Umbilical cord (tissue), 2 donors: ENCODE measurements at places on chromosomes 7 and 10.
A peak's percentile ranks its signal among the peaks of the same experiment; 100 is the strongest.

DNA sequence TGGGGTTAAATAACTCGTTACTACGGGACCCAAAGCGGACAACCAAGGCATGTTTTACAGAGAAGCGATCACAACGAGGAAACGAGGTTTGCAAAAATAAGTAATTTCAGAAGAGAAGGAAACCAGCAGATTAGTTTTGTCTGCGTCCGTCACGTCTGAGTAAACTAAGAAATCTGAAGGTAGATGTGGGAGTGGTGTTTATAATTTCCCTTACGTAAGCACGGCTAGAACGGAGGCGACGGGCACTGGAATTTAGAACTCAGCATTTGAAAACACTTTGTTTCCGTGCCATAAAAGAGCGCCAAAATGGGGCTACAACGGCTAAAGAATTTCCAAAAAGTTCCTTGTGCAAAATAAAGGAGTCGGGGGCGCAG, 718 bp upstream of the UMAD1 start:
- DNase-seq: peak; percentile 36

DNA sequence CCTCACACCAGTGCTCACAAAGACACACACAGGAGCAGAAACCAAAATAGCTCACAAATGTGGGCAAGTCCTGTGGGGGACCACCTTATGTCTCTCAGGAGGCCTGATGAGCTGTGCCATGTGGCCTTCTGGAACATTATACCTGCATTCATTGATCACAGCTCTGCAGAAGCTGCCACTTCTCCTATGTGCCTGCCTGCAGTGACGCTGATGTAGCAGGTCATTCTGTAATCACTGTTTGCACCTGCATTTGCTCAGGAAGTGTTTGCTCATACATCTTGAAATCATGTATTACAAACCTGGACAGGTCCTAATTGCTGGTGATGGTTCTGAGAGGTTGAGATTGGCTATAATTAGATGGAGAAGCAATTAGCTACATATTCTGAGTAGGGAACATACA, 310.2 kb downstream of the AUTS2 start:
- DNase-seq: no peak

DNA sequence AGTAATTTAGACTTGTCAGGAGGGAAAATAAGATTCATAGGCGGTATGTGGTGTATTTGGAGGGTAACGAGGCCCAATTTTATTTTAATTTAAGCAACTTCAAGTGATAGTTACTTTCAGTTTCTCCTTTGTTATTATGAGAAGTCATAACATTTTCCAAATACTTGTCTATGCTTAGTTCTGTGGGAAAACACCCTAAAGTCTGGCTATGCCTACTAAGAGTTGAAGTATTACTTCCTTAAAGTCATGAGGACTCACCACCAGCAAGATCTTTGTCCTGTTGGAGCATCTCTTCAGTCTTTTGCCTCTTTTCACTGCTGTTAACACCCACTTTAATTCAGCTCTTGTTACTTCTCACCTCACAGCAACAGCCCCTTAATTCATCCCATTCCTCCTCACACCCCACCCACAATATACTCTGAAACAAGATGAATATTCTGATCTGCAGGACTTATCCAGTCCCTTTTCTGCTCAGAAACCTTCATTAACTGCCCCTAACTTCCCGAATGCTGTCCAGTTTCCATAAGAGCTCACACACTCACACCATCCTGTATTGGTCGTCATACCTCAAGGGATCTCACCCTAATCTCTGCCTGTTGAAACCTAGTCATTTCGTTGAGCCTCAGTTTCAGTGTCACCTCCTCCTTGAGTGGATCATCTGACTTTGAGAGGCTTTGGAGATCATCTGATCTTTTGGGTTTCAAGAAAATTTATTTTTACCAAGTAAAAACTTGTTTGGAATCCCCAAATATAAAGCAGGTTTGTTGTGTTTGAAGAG, 61.3 kb downstream of the DNAH11 start:
- no peak for DNase-seq

GRCh38 chr7:30159698-30160143, 24.9 kb downstream of the MTURN start:
- no peak for DNase-seq

- DNase-seq: no peak
Observed at GRCh38 chr10:73953665-73954064, 42.7 kb downstream of the PLAU start.

DNA sequence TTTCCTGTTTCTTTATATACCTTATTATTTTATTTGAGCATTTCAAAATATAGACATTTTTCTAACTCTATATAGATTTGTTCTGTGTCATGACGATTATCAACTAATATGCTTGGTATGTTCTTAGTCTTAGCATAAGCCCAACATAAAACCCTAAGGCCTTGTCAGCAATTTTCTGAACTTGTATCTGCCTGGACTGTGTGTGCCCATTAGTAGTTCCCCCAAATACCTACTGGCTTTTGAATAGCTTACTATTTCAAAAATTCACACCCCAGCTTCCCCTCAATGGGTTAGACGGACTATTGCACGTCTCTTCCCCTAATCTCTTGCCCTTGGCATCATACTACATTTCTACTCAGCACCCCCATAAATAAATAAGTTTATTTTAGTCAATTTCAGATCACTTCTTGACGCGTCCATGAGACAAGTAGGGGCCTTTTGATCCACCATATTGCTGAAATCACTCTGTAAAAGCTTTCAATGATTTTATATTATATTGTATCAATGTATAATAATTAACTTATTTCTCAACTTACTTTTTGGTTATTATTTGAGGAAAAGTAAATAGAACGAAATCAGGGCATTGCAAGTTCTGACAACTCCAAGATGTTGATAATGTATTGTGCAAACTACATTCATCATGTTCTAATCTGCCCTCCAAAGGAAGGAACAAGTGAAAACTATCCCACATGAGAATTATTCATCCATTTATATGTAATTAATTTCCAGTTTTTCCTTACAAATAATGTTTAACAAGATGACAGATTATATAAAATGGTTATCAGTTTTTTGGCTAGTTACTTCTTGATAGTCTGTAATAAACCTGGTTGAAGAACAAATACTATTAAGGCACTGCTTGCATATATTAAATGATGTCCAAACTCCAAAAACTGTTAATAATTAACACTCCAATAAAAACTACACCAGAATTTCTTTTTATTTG, 1.1 kb upstream of the AKR1C3 start:
- no peak for DNase-seq

GRCh38 chr7:34140066-34140465, 234.7 kb downstream of the BMPER start:
- no peak for DNase-seq

DNA sequence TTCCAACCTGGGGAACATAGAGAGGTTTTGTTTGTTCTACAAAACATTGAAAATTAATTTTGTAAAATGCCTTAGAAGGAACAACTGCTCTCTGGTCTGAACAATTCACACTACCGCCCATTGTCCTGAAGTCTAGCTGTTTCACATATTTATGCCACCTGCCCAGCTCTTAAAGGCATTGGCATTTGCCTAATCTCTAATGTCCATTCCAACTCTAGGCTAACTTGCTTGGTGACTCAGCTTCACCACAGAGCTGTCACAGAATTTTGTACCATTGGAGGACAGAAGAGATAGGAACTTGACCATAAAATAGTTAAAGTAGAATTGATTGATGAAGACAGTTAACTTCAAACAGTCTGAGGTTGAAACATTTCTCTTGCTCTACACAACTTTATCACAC, 53.5 kb upstream of the PPP1R17 start:
- no peak for DNase-seq
